ENCODE measurements at places on chromosomes 12 and 14. TPM values are rescaled to one million over a fixed set of nuclear protein-coding genes. Genes with fewer than 3 reads are reported as not detected.

DNA sequence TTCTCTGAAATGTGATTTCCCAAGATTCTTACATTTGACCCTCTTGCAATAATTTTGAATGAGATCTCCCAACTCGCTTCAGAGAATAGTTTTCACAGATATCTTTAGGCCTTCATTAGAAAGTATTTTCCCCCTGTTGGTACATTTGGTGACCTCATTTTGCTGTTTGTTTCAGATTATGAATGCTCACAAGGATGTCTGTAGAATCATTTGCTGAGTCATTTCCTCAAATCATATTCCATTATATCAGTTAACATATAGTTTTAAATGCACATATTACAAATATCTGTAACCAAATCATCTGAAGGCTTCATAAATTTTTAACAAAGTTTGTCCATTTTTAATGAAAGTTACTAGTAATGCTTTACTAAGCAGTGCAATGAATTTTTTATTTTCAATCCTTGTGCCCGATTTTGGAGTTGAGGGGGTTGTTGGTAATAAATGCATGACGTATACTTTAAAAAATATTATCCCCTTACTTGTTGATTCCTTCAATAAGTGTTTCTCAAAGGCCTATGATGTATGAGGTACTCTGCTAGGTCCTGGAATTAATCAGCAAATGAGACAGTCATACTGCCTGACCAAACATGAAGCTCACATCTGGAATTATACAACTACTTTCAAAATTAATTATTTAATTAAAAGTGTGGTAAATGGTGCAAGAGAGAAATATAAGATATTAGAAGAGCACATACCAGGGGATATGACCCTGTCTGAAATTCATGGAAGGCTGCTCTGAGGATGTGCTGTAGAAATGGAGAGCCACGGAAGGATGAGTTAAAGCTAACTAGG is 126.9 kb upstream of the RAP1B start:
- DNase-seq = no peak

Gene SCNN1A
- 112 TPM for total RNA-seq

Gene GTF2A1
- total RNA-seq = 9.3 TPM

DNA sequence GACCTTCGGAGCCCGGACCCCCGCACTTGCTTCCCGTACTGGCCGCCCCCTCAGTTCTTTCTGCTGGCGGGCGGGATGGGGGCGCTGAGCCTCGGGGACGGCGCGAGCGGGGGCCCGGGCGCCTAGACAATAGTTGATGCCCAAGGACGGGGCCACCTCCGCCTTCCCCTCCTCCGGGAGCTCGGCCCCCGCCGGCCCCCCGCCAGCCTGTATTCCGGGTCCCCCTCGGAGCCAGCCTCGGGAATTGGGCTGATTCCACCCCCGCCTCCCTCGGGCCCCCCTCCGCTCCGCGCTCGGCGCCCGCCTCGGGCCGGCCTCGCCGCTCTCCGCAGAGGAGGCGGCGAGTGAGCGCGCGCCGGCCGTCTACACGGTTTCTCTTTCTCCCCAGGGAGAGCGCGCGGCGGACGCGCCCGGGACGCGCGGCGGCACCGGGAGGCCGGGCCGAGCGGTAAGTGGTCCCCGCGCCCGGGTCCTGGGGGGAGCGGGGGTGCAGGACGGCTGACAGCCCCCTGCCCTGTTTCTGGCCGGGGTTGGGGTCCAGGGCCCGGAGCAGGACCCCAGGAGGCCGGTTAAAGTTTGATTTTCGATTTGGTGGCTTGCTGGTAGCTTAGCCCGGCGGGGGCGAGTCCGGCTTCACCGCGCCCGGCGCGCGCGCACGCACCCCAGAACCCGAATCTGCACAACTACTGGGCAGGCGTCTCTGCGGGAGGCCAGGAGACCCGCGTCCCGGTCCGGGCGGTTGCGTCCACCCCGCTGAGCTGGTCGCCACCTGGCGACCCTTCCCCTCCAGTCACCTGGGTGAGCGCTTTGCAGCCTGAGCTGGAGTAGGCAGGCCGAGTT is 413.7 kb downstream of the PCNX1 start:
- DNase-seq = peak; percentile 72

Gene TAS2R10
- not detected for total RNA-seq

GRCh38 chr12:121678716-121679300 is 9.4 kb upstream of the MORN3 start:
- DNase-seq = no peak

DNA sequence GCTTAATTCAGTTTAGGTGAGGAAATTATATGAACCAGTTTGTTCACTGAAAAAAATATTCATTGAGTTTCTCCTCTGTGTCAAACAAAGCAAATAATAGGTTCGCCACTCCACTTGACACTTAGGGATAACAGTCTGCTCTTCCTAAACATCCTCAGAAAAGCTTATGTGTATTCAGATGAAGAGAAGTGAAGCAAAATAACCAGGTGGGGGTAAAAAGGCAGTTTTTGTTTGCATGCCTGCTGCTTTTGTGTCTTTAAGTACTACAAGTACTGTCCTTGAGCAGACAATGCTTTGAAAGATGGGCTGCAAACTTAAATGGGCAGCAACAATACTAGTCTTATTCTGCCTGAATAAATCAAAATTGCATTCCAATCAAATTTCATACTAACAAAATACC is 910.7 kb upstream of the MDGA2 start:
- no peak for DNase-seq

- DNase-seq = peak; percentile 86
Observed at GRCh38 chr12:3119756-3120601, 42.8 kb downstream of the TSPAN9 start.

DNA sequence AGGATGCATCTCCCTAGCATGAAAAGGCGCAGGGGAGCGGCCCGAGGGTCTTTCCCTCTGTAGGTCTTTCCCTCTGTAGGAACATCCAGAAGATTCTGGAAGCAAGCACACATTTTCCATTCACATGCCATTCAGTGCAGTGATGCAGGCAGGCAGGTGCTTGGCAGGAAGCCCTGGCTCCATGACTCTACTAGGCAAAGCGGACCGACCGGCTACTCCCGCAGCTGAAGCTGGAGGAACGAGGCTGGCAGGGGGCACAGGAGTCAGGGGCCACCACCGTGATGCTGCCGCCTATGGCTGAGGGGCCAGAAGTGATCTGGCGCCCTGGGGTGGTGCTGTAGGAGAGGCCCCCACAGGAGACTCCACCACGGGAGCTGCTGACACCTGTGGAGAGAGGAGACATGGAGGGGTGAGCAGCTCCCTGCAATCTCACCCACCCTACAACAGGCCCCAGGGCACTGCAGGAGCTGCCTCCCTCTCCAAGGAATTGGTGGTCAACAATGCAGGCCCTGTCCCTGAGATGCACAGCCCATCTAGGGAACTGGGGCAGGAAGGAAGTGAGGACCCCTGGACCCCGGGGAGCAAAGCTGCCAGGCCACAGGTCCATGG is 6.5 kb downstream of the KRT85 start:
- DNase-seq = peak; percentile 76

Gene POTEM
- total RNA-seq = not detected

Gene P2RX7
- 1.6 TPM for total RNA-seq

- DNase-seq = no peak
Observed at GRCh38 chr12:90299121-90299520, 590.5 kb upstream of the ATP2B1 start.

Gene NPFF
- not detected for total RNA-seq

- DNase-seq = no peak
Observed at GRCh38 chr12:96590970-96591369, 101.6 kb downstream of the CFAP54 start.

DNA sequence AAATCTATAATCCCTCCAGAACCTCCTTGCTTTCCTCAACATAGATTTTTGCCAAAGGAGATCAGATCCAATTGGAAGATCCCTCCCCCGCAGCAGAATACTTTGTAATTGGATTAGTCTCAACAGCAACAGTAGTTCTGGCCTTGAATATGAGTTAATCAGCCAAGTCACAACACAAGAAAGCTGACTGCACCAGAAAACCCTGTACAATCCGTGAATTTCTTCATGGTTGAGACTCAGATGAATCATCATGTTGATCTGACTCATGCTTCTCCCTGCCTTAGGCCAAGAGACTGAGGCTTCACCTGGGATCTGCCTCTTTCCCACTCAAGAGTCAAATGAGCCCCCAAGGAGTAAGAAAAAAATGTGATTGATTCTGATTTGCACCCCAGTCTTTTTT is 3.0 kb upstream of the METTL17 start:
- no peak for DNase-seq

DNA sequence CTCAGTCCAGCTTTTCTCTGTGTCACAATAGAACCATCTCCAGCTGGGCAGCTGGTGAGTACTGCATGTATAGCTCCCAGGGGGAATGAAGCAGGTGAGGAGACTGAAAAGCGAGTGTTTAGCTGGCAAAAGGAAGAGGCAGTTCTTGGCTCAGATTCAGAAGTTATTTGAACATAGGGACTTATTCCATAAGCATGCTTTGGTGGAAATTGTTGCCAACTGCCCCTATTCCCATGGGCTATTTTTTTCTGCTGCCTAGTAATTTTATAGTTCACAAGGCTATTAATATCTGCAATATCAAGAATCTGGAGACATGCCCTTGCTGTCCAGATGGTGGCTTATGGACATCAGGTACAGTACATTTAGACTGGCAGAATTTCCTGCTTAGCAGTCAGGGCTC is 1112.7 kb downstream of the LRFN5 start:
- peak; percentile 77 for DNase-seq

DNA sequence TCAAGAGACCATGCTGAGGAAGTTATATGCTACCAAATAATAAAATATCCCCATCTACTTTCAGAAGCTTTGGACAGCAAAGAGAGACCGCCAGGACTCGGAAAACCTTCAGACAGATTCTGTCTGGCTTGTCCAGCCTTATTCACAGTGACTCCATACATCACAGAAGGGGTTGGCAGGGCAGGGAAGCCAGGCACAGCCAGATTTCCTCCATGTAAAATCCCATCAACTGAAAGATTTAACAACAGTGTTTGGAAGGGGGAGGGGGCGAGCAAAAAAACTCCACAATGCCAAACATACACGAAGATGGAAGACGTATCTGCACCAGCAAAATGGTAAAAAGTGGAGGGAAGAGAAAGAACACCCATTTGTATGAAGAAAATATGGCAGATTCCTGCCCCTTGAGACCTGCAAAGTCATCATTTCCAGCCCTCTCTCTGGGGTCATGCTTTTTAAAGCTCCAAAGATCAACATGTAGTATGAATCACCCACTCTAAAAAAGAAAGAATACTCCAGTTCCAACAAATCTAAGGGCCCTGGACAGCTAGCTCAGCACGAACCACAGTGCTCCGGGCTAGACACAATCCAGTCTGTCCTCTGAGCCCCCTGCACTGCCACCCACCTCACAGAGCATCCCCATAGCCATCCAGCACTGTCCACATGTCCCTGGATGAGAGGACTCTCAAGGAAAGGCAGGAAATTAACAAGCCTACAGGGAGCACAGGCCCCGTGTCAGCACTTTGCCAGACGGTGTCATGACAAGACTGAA is 116.4 kb downstream of the DICER1 start:
- no peak for DNase-seq

DNA sequence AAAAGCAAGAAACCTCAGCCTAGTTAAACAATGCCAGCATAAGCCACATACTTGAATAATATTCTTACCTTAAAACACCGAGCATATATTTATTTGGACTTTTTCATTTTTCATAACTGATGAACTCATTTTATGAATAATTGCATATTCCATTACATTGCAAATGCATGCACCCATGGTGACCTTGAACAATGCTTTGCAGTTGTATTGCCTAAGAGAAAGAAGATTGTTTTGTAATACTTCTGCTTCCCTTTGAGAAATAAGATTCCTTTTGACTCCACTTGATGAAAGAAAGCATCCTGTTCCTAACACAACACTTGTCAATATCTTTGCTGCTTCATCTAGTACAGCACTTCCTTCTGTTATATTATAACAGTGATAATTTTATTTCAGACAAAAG is 1182.2 kb downstream of the FLRT2 start:
- no peak for DNase-seq

- DNase-seq = peak; percentile 74
Observed at GRCh38 chr12:119176267-119177055, 2.3 kb upstream of the HSPB8 start.

Gene SOAT2
- not detected for total RNA-seq

- no peak for DNase-seq
Observed at GRCh38 chr12:51827925-51828818, 20.3 kb downstream of the FIGNL2 start.

DNA sequence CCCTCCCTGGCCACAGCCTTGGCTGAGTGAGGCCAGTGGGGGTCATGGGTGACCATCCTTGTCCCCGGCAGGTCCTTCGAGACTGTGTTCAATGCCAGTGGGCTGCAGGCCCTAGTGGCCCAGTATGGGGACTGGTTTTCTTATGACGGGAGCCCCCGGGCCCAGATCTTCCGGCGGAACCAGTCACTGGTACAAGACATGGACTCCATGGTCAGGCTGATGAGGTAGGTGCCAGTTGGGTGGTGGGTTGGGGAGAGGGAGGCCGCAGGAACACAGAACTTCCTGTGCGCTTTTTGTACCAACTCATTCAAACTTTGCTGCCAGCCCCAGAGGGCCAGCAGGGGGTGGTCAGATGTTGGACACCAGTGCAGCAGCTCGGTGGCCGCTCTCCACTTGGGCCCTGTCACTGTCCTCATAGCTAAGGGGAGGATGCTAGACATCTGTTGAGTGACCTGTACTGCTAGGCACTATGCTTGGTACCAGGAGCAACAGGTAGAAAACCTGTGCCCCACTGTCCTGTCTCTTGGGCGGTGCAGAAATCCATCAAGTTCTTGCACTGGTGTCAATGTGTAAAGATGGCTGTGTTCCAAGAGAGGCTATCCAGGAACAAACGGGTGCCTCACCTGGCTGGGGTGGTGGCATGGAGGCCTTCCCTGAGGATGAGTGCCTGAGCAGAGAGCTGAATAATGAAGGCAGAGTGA is 16.7 kb downstream of the SDS start:
- no peak for DNase-seq

Gene OAS2
- 2.3 TPM for total RNA-seq

DNA sequence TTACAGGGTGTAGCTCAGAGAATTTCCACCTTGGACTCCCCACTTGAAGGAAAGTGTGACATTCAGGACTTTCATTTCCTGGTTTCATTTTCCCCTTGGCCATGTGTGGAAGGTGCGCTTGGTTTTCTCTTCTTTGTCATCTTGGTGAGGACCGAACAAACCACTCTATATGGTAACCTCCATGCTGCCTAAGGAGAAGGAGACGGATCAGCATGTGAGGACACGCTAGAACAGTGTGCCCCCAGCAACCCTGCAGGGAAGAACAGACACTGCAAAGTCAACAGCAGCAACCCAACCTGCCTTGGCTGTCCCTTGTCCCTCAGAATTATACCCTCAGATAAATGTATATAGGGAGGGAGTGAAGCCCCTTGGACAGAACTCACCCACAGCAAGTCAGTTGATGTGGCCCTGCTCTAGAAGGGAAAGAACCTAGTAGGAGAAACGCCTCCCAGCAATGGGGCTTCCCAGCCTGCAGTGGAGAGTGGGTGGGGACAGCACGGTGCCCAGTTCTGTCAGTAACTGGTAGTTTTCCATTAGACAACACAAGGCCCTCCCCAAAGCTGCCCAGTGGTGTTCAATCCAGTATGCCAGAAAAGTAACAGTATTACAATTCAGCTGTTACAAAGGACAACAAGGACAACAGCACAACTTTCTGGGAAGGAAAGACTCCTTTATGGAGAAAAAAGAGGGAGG is 18.9 kb upstream of the COCH start:
- no peak for DNase-seq

All from body of pancreas (tissue), 4 donors.